Stomach (tissue), 19 donors: ENCODE measurements at places on chromosomes 7 and 10.

DNA sequence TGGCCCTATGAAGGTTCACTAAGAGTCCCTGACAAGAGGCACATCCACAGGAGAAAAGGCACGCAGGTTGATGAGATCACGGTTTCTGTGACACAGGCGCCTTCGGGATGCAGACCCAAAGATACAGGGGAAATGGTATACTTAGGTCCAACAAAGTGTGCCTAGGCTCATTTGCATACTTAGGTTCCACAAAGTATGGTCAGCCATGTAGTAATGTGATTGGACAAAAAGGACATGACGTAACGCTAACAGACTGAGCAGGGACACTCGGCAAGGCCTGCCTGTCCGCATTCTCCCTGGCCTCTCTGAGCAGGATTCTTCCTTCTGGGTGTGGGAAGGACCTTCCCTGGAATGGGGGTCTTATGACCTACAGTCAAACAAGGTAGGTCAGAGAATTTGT lies 190.6 kb downstream of the CELF2 start:
- DNase-seq: no peak

- DNase-seq: no peak
Observed at GRCh38 chr10:77284797-77285196, 352.8 kb downstream of the KCNMA1 start.

- DNase-seq: peak; percentile 73
Observed at GRCh38 chr10:123559066-123559822, 106.9 kb upstream of the GPR26 start.

DNA sequence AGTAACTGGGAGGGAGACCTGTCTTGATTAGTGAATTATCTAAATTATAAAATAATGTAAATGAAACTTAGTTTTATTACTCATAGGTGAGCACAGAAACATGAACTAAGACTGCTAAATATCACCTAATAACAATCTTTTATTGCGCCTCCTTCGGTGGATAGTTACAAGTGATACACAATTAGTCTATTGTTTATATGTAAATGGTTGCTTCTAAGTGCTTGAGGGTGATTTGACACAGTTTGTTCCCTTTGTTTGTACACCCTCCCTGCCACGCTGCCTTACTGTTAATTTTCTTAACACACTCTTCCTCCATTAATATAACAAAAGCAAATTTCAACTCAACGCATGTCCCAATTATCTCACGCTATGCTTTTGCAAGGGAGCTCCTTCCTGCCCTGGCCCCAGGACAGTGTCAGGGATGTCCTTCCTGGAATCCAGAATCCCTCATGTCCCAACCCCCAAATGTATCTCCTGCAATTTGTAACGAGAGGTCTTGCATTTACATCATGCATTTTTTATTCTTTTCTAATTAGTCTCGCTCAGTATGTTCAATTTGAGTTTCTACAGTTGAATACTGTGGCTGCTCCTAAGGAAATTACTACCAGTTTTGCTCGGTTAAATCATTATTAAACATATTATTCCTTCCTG lies 4.2 kb downstream of the NPSR1 start:
- no peak for DNase-seq

DNA sequence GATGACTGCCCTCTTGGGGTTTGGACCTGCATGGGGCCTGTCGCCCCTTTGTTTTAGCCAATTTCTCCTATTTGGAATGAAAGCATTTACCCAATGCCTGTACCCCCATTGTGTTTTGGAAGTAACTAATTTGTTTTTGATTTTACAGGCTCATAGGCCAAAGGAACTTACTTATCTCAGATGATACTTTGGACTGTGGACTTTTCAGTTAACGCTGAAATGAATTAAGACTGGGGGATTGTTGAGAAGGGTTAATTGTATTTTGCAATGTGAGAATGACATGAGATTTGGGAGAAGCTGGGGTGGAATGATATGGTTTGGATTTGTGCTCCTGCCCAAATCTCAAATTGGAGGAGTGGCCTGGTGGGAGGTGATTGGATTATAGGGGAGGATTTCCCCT lies 185.8 kb upstream of the PHYHIPL start:
- DNase-seq: no peak

- no peak for DNase-seq
Observed at GRCh38 chr7:64733550-64734240, 60.5 kb upstream of the ZNF138 start.

GRCh38 chr10:119104654-119105015 lies 722 bp downstream of the DENND10 start:
- DNase-seq: peak; percentile 62

DNA sequence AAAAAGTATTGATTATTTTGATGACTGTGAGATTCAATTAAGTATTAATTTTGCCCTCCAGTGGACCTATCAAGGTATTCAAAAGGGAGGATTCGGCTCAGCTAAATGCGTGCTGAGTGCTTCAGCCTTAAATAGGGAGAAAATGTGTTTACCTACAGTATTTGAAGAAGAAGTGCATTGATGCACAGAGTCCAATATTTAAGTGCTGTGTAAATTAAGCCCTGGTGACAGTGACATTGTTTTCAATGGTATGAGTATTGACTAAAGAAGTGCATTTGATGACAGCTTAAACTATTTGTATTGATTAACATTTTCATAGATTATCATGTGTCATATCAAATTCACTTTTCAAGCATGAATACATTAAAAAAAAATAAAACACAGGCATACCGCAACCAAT lies 106.6 kb downstream of the POU6F2 start:
- DNase-seq: no peak

GRCh38 chr7:135490783-135491182 lies 19.1 kb downstream of the CNOT4 start:
- DNase-seq: peak; percentile 37

GRCh38 chr7:151252961-151253711 lies 4.6 kb upstream of the SMARCD3 start:
- DNase-seq: no peak

GRCh38 chr10:10891124-10892082 lies 126.3 kb upstream of the CELF2 start:
- DNase-seq: no peak

DNA sequence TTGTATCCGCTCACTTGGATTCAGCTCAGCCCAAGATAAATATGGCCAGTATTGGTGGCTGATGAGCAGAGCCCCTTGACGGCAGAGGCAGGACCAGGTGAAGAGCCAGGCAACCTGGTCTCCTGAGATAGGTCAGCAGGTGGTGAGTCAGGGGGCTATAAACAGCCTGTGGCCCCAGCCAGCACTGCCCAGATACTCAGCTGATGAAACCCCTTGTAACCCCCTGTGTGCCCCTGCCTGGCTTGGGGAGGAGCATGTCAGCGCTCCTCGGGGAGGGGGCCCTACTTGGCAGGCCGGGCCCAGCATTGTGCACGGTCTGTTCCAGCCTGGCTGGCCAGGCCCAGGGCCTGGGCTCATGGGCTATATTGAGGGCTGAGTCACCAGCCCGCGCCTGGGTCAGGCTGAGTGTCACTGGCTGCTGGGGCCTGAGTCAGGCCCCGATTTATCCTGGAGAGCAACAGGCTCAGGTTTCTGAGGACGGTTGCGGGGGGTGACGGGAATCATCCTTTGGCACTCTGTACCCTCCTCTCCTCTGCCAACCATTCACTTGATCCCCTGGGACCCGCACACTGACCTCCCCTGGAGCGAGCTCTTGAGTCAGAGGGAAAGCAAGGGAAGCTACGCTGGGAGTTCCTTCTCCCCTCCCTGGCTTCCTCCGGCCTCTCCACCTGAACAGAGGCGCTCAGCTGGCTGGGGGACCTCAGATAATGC lies 2.8 kb upstream of the FLNC start:
- DNase-seq: peak; percentile 27

DNA sequence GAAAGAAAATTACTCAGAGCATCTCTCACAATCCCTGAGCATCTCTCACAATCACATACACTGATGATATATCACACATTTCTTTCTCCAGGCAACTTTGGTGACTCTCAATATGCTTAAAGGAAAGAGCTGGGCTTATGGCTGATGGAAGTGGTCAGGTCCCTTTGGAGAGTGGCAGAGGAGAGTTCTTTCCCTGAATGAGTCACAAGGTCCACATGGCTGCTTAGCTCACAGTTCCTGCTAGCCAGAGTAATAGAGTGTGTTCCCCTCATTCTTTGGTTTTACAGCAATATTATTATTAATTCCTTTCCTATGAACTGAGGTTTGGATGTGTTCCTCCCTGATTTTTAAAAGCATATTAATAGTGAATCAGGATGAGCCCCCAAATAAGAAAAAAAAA lies 287.4 kb downstream of the C7orf25 start:
- DNase-seq: no peak

GRCh38 chr10:100553929-100554328 lies 18.2 kb downstream of the HIF1AN start:
- no peak for DNase-seq

- DNase-seq: no peak
Observed at GRCh38 chr10:122245136-122245535, 26.0 kb upstream of the BTBD16 start.

- no peak for DNase-seq
Observed at GRCh38 chr10:61795147-61795546, 106.4 kb upstream of the ARID5B start.

DNA sequence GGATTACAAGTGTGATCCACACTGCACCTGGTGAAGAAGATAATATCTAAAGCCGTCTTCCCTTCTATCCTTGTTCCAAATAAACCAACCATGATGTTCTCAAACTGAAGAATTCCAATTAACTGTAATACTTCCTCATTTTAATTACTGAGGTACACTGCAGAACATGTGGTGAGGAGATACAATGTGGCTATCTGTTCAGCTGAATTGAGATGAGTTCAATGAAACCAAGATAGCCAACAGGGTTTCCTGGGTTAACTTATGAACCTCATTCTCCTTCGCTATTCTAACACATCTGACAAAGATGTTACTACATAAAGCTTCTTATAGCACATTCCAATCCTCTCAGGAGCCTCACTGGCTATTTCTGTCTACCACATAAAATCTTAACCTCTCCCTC lies 75.5 kb downstream of the RAPGEF5 start:
- DNase-seq: no peak

DNA sequence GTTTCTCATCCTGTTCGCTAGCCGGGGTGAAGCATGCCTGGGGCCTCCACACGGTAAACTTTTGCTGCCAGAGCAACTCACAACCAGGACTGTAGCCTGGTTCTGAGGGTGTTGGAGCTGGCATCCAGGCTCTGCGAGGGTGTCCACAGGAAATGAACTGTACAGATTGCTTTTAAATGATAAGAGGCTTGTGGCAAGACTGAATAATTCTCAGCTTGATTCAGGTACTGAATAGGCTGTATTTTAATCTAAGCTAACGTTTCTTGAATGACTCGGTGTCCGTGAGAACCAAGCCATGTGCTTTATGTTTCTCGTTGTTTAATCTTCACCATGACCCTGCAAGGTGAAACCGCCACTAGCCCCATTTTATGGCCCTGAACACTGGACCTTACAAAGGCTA lies 49.3 kb downstream of the EEPD1 start:
- DNase-seq: no peak

DNA sequence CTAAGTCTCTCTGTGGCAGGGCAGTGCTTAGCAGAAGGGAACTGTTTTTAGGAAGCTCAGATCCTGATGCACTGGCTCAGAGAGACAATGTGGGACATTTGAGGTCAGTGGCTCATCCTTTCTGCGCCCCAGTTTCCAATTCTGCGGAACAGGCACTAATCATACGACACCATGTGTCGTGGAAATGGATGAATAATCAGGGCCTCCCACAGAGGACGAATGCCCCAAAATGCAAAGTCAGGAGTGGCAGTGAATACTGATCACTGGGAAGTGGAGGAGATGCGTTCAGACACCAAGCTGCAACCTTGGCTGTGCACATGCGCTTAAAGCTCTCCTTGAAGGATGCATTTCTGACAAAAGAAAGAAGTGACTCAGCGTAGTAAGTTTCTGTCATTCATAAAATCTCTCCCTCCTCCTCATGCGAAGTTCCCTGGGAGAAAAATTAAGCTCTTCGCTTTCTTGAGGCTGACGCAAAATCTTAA lies 21.9 kb upstream of the ECHDC3 start:
- no peak for DNase-seq

- no peak for DNase-seq
Observed at GRCh38 chr7:151853896-151854719, 22.8 kb downstream of the PRKAG2 start.

GRCh38 chr10:69392481-69393000 lies 24.2 kb downstream of the TACR2 start:
- peak; percentile 95 for DNase-seq

- DNase-seq: peak; percentile 46
Observed at GRCh38 chr10:91032611-91033206, 111.8 kb upstream of the ANKRD1 start.

- no peak for DNase-seq
Observed at GRCh38 chr7:36758879-36759278, 34.6 kb upstream of the AOAH start.

DNA sequence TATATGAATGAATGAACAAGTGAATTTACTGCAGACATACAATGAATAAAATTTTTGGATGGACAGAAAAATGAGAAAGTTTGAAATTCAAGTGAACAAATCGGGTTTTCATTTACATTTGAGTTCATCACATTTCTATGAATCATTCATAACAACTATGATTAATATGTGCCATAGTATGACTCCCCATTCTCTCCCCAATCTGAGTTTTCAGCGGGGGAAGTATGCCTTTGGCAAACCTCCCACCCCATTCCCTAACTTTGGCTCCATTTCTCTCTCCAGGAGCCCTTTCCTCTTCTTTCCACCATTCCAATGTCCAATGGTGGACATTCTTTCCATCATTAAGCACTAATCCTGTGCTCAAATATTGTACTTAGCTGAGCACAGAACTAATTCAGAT lies 96.8 kb upstream of the LSM8 start:
- DNase-seq: no peak

GRCh38 chr10:4770801-4771553 lies 55.0 kb upstream of the AKR1E2 start:
- DNase-seq: peak; percentile 62

GRCh38 chr10:114584419-114584818 lies 73.7 kb downstream of the ABLIM1 start:
- DNase-seq: no peak

GRCh38 chr10:103177123-103177522 lies 15.9 kb downstream of the NT5C2 start:
- no peak for DNase-seq

DNA sequence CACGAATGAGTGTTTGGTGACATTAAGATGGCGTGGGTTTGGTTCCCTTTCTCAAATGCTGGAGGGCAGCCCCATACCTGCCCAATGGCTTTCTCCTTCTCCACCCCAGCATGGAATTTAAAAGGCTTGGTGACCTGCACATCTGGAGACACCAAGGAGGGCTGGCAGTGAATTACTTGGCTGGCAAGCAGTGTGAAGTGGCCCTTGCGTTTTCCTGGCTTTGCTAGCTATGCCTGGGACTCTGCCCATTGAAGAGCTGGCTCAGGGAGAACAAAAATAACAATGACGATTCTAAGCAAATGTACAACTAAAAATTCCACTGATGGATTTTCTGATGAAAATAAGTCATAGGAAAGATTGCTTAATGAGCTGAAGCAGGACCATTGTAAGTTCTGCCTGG lies 203.7 kb downstream of the CYP26A1 start:
- no peak for DNase-seq

DNA sequence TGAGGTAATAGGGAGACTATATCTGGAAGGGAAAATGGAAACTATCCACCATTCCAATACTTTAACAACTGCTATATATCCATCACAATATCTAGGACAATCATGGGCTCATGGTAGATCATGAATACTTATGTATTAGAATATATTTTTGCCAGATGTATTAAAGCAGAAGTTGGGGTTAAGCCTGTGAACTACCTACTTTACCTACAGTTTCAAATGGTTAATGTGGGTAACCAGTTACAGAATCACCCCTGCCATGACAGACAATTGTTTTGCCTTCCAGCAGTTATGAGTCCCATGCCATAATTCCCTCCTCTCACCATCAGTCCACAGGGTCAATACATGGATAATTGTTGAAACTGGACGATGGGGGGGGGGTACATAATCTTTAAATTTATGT lies 29.9 kb upstream of the RAPGEF5 start:
- no peak for DNase-seq

- DNase-seq: no peak
Observed at GRCh38 chr10:18665815-18666558, 6.8 kb downstream of the ARL5B start.
